ENCODE measurements at places on chromosomes 7 and 10.

GRCh38 chr10:79180414-79181221 is 111.9 kb downstream of the ZMIZ1 start:
- DNase-seq = no peak

GRCh38 chr7:1476859-1477258 is 17.6 kb upstream of the MICALL2 start:
- no peak for DNase-seq

GRCh38 chr10:29409241-29410054 is 120.6 kb downstream of the LYZL1 start:
- peak; percentile 60 for DNase-seq

DNA sequence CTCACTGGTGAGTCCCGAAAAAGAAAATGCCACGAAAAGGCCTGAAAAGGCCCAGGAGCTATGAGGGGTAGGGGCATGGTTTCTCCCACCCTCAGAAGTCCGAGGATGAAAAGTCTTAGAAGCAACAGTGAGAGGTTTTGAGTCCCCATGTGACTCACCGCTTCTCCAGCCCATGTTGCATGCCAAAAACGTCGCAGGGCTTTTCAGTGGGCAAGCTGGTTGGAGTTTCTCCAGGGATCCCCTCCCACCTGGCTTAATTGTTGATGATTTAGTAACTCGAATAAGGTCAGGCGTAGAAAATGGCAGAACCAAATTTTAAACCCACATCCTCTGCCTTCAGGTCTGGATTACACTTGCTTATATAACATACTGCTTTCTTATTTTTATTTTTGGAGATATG is 96.3 kb upstream of the ARMC3 start:
- DNase-seq = no peak

DNA sequence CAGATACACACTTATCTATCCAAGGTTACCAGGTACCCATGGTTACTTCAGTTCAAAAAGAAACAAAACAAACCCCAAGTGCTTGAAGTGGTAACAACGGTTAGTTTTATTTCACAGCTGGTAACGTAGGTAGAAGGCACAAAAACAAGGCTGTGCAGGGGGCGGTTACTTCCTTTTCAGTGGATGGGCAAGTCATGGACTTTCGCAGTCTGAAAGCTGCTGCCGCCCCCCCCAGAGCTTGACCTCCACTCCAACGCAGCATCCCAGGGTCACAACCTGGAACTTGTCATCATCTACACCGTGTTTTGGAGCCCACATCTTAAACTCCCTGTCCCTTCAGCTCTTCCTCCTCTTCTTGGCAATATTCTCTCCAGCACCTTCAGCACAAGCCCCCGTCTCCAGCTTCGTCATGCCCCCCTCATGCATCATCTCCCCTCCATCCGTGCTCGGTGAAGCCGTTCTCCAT is 181.2 kb upstream of the ITGB1 start:
- DNase-seq = no peak

- no peak for DNase-seq
These were observed 196.0 kb downstream of the REEP3 start for GRCh38 chr10:63717027-63717715.
